ENCODE measurements at places on chromosomes 5 and 9.

GRCh38 chr5:173917788-173918786 lies 29.9 kb downstream of the CPEB4 start:
- H3K27ac ChIP-seq, result peak overlapping the region; percentile 91
- no peaks in the 10 kb centered on the region for H3K27me3 ChIP-seq
- peak overlapping the region; percentile 4 for H3K4me3 ChIP-seq

DNA sequence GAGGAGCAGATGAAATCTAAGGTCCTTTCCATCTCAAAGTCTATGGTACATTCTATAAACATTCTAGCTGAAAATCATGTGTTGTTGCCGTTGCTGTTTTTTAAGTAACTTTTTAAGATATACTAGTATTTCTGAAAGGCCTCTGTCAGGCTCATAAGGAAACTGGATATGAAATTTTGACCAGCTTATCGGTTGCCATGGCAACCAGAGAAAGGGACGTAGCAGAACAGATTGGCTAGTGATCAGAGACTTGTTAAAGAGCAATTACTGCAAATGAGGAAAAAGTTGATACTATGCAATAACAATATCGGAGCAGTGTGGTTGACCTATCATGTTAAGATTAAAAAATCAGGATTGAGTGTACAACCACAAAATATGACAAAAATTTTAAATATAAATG lies 57.0 kb upstream of the RNF180 start:
- H3K27ac ChIP-seq, result no peak overlapping the region
- no peak overlapping the region for H3K4me3 ChIP-seq
- DNase-seq, result no peak
- no peaks in the 10 kb centered on the region for H3K27me3 ChIP-seq
- H3K36me3 ChIP-seq, result no peaks in the 10 kb centered on the region
- no peaks in the 10 kb centered on the region for H3K4me1 ChIP-seq

GRCh38 chr5:15574128-15574527 lies 74.1 kb downstream of the FBXL7 start:
- no peaks in the 10 kb centered on the region for H3K4me1 ChIP-seq
- H3K4me3 ChIP-seq, result no peak overlapping the region
- H3K27ac ChIP-seq, result no peak overlapping the region
- no peaks in the 10 kb centered on the region for H3K36me3 ChIP-seq
- H3K27me3 ChIP-seq, result no peaks in the 10 kb centered on the region

GRCh38 chr5:85998656-85999055 lies 619.1 kb upstream of the COX7C start:
- DNase-seq, result no peak
- H3K27ac ChIP-seq, result no peak overlapping the region
- no peaks in the 10 kb centered on the region for H3K4me1 ChIP-seq
- no peak overlapping the region for H3K4me3 ChIP-seq
- H3K27me3 ChIP-seq, result no peaks in the 10 kb centered on the region
- H3K36me3 ChIP-seq, result no peaks in the 10 kb centered on the region

DNA sequence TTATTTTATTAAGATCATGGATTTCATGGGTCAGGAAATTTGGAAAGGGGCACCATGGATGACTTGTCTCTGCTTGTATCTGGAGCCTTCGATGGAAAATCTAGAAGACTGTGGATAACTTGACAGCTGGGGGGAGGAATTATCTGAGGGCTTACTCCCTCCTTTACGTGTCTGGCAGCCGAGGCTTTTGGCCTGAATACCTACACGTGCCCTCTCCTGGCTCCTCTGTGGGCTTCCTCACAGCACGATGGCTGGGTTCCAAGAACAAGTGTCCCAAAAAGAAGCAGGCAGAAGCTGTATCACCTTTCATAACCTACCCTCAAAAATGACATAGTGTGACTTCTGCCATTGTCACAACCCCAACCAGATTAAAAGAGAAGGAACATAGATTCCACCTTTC lies 228.9 kb downstream of the GRIA1 start:
- no peak overlapping the region for H3K27ac ChIP-seq
- no peak for DNase-seq
- H3K27me3 ChIP-seq, result no peaks in the 10 kb centered on the region
- no peaks in the 10 kb centered on the region for H3K36me3 ChIP-seq
- H3K4me3 ChIP-seq, result no peak overlapping the region
- no peaks in the 10 kb centered on the region for H3K4me1 ChIP-seq

DNA sequence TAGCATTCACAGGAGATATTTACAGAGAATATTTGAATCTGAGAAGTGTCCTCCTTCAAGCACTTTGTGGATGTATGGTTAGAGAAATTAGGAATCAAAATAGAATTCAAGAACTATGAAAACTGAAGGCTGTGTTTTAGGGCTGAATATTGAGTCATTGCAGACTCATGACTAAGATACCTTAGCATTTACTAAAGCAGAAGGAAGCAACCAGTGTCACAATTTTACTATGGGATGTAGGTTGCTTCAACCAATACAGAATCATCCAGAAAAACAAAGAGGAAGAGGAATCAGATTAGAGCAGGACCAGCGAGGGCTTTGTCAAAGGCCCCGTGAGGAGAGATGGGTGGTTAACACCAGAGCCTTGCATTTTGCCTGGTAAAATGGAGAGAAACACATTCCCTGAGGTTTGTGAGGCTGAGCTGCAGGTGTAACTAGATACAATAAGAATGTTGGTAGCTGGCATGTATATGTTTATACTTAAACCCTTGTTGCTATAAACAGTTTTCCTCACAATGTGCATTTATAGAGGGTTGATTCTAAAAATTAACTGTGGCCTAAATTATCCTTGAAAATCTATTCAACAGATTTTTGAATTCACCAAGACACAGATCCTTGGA lies 518.1 kb downstream of the AGTPBP1 start:
- H3K27me3 ChIP-seq, result no peaks in the 10 kb centered on the region
- H3K4me3 ChIP-seq, result no peak overlapping the region

GRCh38 chr9:129778469-129778868 lies 24.5 kb upstream of the TOR1B start:
- DNase-seq, result no peak
- H3K36me3 ChIP-seq, result no peaks in the 10 kb centered on the region
- H3K27me3 ChIP-seq, result no peaks in the 10 kb centered on the region
- peaks cover 18% of the 10 kb centered on the region for H3K4me1 ChIP-seq
- H3K27ac ChIP-seq, result no peak overlapping the region

GRCh38 chr5:142080248-142080647 lies 28.3 kb upstream of the NDFIP1 start:
- no peaks in the 10 kb centered on the region for H3K27me3 ChIP-seq
- no peak overlapping the region for H3K27ac ChIP-seq
- no peaks in the 10 kb centered on the region for H3K36me3 ChIP-seq
- H3K4me3 ChIP-seq, result no peak overlapping the region

- no peak overlapping the region for H3K27ac ChIP-seq
- no peaks in the 10 kb centered on the region for H3K4me1 ChIP-seq
- no peaks in the 10 kb centered on the region for H3K36me3 ChIP-seq
- no peak for DNase-seq
- H3K27me3 ChIP-seq, result no peaks in the 10 kb centered on the region
- no peak overlapping the region for H3K4me3 ChIP-seq
Measured at GRCh38 chr5:14929293-14930065, 57.9 kb upstream of the ANKH start.

- no peaks in the 10 kb centered on the region for H3K27me3 ChIP-seq
- H3K27ac ChIP-seq, result no peak overlapping the region
- DNase-seq, result no peak
- H3K4me3 ChIP-seq, result no peak overlapping the region
Measured at GRCh38 chr5:53407373-53407772, 73.1 kb upstream of the FST start.
